ENCODE measurements at places on chromosomes 12 and 14.

DNA sequence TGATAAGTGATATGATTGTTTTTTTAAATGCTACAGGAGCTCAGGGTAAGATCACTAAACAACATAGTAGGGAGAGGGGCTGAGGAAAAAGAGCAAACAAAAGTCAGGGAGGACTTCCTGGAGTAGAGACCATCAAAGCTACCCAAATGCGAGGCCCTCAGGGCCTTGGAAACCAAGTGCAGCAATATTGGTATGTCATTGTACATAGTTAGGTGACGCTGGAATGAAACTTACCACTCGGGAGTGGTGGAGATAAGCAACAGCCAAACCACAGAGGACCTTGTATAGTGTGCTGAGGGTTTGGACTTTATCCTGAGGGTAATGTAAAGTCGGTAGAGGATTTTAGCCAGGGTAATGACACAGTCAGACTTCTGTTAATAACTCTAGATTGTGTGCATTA is 13.8 kb downstream of the KITLG start:
- DNase-seq, result no peak

- DNase-seq, result no peak
Measured at GRCh38 chr12:96249196-96250118, 55.3 kb downstream of the ELK3 start.

- DNase-seq, result no peak
Measured at GRCh38 chr12:57726151-57726883, 12.2 kb downstream of the AGAP2 start.

- peak; percentile 34 for DNase-seq
Measured at GRCh38 chr12:43676183-43676813, 82.3 kb downstream of the PUS7L start.

DNA sequence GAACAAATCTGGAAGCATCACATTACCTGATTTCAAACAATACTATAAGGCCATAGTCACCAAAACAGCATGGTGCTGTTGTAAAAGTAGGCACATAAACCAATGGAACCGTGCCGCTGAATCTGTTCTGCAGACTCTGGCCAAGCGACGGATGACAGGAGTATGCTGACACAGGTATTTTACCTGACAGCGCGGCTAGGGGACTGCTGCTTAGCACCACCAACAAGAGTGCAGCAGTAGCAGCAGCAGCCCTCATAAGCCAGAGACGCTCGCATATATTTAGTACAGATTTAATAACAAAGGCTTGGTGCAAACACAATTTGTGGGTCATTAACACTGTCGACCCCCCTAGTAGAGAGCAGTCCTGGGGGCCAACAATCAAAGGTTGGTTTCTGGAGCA is 677.6 kb upstream of the LMO3 start:
- DNase-seq, result no peak

DNA sequence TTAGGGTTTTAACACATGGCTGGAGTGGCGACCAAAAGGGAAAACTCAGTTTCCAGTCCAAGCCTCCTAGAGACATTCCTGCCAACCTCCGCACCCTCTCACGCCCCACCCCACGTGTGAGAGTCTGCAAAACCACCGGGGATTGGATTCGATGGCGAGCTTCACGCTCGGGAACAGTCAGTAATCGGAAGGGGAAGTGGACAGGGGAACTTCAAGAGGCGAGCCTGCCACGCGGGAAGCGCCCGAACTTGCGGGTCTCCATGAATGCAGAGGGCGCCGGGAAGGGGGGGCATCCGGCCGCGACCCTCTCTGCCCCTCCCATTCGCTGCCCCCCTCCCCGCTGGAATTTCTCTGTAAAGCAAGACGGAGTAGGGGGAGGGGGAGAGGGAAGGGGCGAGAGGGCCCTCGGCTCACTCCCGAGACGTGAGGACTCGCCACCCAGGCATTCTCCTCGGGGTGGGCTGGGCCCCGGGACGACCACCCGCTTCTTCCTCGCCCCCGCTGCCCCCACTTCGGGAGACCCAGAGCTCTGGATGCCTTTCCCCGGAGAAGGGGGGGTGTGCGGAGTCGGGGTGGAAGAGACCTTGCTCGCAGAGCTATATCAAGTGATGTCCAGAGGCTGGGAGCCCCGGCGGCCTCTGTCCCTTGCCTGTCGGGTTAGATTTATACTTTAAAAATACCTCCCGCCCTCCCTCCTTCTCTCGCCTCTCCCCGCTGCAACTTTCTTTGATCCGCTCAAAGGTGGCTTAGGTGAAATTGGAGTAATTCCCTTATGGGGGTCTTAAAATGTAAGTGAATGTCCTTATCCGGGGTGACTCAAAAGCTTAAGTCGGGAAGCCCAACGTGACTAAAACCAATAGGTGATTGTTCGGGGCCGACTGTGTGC is 2.5 kb upstream of the CCND2 start:
- DNase-seq, result no peak

GRCh38 chr12:100184549-100185145 is 16.0 kb upstream of the ACTR6 start:
- no peak for DNase-seq

- peak; percentile 18 for DNase-seq
Measured at GRCh38 chr12:72028966-72029365, 90.3 kb downstream of the TPH2 start.

- no peak for DNase-seq
Measured at GRCh38 chr14:31164115-31164514, 43.5 kb downstream of the HECTD1 start.

- DNase-seq, result no peak
Measured at GRCh38 chr14:55328317-55328716, 57.1 kb downstream of the FBXO34 start.

DNA sequence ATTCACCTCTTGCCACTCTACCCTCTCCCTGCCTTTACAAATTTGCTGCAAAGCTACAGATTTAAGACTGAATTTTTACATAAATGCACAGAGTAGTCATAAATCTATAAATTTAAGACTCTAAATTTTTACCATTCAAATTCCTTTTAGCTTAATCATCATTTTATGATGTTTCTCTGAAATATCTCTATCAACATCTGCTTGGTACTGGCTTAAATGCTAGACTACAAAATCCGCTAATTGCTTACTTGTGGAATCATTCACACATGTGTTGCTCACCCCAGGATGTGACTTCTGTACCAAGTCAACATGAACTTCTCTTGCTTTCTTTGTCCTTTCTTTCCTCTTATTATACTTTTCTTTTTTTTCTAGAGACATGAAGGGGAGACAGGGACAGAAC is 109.2 kb downstream of the GALC start:
- DNase-seq, result no peak

DNA sequence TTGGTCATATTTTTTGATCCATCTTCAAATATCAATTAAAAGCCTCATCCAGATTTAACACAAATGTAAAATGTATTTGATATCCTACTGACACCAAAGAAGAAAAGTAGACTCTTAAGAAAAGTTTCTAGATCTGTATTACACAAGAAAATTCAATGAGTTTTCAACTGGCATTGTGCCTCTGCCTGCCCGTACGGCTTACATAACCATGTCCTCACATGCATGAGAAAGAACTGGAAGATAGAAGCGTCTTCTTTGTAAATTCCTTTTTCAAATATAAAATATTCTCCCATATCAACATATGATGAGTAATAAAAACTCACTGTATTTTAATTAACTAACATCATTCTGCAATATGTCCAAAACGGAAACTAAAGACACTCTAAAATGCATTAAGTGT is 7.2 kb downstream of the ANKS1B start:
- DNase-seq, result no peak

DNA sequence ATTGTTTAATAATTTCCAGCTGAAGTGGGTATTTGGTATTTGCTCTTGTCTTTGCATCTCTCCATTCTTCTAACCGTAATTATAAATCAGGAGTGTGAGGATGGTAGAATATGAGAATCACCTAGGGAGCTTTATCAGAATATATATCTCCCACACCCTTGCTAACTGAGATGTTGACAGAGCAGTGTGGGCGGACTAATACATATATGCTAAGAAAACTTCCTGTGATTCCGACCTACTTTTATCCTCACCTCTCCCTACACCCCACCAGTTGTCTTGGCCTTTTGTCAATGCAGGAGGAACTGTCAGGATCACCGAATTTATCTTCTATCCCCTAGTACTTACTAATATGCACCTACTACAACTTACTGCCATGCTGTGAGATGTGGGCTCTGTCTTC is 14.7 kb upstream of the GNPNAT1 start:
- no peak for DNase-seq

GRCh38 chr14:96091149-96091693 is 52.1 kb downstream of the C14orf132 start:
- DNase-seq, result no peak

DNA sequence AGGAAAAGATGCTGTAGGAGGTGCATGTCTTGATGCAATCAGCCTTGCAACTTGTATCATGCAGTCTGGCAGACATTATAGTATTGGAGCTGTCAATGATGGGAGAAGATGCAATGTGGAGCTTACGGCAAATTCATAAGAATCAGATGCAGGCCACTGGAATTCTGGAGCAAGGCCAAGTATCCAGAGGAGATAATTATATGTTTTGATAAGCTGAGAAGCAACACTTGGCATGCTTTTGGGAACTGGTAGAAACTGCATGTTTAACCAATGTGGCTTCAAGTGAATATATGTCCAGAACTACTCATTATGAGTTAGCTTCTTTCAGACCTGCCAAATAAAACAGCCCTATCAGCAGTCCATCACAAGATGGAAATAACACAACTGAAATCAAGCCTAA is 249.1 kb upstream of the PPFIA2 start:
- DNase-seq, result no peak

- no peak for DNase-seq
Measured at GRCh38 chr14:104286496-104286895, 148.1 kb downstream of the KIF26A start.

DNA sequence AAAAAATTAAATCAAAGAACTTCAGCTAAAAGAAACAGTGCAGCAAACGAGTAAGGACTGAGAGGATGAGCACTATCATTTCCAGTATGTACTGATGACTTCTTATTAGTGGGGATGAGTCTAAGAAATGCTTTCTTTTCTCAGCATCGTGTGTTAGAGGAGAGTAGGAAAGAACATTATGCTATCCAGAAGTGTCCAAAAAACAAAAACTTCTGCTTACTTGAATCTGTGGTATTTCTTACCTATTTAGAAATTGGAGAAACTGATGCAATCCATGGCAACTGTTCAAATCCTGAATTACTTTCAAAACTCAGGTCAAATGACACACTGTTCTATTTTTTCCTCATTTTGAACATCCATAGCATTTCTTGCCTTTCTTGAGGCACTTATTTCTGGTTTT is 23.7 kb downstream of the ABCD2 start:
- no peak for DNase-seq

GRCh38 chr12:53267306-53267998 is 647 bp upstream of the ESPL1 start:
- DNase-seq, result no peak

DNA sequence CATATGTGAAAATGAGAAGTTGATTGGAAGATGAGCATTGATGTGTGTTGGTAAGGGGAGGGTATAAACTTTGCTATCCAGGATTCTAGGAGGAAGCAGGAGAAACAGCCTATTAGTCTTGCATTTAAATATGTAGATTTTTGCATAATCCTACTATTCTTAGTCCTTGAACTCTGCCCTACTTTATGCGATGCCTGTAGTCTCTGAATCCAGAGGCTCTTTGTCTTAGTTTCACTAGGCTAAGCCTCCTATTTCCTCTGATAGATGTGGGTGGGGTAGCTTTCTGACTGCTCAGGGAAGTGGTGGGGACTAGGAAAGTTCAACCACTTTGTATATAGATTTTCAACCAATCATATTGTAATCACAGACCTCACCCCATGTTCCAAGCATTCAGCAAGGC is 49.5 kb upstream of the KCNC2 start:
- no peak for DNase-seq

DNA sequence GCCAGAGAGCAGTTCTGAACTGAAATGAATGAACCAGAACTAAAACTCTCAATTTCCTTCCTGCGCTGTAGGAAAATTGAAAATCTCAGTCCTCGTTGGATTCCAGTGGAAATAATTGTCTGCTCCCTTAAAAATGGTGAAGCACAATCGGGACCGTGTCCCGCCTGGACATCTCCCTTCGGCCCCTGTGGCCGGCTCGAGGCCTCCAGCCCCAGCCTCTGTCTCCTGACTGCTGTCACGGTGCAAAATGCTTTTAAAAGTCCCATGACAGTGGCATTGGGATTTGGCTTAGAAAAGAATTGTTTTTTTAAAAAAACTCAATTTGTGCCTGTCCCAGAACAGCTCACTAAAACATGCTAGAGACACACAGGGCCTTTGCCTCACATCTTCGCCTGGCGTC is 142.5 kb downstream of the ZNF664 start:
- DNase-seq, result no peak

DNA sequence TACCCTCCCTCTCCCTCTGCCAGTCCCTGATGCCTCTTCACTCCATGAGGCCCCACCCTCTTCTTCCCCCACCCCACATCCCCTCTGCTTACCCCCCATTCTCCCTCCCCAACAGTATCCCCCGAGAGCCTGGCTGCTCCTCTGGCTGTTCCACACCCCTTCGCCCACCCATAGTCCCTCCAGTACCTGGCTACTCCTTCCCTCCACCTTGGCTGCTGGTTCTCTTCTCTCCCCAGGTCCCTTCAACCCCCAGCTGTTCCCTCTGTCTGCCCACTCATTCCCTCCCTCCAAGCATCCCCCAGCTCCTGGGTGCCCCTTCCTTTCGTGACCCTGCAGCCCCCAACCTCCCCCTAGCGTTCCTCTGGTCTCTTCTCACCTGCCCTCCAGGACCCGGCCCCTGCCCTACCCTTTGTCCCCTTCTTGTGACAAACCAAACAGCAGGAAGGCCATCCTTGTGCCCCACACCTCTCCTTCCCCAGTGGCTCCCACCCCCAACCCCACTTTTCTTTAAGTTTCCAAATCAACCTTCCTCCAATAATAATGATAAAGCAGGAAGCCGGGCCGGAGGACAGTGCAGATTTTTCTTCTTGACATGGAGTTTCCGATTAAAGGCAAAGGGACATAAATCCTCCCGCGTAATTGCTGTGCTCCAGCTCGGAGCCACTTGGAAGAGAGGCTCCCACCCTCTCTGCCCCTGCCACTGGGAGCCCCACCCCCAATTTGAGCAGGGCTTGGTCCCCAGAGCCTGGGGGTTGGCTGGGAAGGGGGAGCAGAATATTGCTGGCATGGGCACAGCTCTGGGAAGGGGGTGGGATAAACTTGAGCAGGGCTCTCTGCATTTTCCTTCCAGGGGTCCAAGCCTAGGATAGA is 40.0 kb downstream of the SMUG1 start:
- no peak for DNase-seq

DNA sequence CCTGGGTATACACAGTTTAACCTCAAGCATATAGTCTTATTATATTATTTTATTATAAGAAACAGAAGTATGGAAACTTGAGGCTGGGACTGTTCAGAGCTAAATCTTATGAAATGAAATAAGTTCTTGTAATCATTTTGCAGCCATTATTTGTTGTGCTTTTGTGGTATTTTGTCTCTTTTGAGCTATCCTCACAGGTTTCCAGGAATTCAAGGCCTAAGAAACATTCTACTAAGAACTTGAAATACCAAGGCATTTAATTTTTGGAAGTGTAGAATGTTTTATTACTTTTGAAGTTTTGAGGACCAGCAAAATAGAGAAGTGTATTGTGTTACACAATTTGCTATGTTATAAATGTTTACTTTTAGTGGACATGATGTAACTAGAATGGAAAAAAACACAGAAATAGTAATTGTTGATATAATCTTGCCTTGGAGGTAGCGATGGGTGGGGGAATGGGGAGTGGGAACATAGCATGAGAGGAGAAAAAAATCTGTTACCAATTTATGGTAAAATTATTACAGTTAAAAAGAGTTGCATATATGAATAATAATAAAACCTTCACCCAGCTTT is 81.7 kb downstream of the CRADD start:
- DNase-seq, result no peak

- DNase-seq, result peak; percentile 73
Measured at GRCh38 chr12:72346363-72346944, 74.3 kb downstream of the TRHDE start.

Measured in OCI-LY7 (cell line).